ENCODE measurements at places on chromosomes 2 and 18.

DNA sequence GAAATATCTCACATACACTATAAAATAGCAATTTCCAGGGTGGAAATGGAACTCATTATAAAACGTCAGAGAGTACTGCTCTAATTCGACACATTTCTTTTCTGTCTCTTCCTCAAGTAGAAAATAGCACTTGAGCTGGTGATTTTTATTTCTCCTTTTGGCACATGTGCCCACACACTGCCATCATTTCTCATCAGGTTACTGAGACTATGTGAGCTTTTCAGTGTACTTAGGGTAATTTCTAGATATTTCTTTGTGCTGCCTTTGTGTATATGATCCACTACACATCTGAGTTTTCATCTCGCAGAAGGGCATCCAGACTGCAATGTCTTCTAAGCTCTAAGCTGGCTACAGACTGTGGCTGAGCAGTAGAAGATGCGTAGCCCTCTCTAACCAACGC is 62.1 kb upstream of the PGAP1 start:
- DNase-seq, result no peak

- no peak for DNase-seq
Measured at GRCh38 chr2:160278879-160279177, 78.8 kb upstream of the ITGB6 start.

- DNase-seq, result no peak
Measured at GRCh38 chr18:23137097-23137635, 1.9 kb downstream of the CABLES1 start.

- DNase-seq, result no peak
Measured at GRCh38 chr2:196511258-196512168, 128.0 kb upstream of the CCDC150 start.

GRCh38 chr2:95669441-95669991 is 77.7 kb downstream of the TRIM43 start:
- no peak for DNase-seq

GRCh38 chr2:113032737-113033136 is 19.9 kb downstream of the IL36B start:
- no peak for DNase-seq

DNA sequence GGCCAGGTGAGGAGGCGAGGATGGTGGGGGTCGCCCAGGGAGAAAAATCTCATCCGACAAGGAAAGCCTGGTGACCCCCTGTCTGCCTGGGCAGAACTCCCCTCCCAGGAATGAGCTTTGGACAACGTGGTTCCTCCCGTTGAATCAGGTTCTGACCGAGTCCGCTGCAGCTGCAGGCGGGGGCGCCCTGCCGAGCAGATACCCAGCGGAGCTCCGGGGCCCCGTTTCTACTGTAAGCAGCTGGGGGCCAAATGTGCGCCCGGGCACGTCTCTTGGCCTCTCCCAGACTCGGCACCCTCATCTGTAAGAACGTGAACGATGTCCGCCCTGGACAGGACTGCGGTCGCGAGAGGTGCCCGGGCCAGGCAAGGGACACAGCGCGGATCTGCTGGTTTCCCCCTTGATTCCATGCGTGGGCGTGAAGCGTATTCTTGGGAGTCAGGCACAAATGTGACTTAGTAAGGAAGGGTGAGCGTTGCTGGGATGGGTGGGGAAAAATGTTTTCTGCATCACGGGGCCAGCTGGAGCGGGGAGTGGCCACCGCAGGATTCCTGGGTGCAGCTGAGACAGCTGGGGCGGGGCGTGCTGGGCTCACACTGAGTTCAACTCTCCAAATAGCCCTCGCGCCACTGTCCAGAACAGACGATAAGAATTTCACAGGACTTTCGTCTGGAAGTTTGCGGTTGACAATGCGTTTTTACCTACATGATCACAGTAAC is 20.2 kb upstream of the TUBB6 start:
- DNase-seq, result peak; percentile 58

DNA sequence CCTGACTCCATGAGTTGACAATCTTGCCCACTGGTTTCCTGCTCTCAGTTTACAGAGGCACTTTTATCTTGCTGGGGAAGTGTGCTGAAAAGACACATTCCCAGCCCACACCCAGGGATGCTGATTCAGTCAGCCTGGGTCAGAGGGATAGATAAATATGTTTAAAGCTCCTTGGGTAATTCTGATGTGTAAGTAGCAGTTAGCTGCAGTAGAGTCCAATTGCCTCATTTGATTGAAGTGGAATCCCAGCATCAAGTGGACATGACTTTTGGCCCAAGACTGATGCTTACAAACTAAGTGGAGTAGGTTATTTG is 29.4 kb downstream of the PSD4 start:
- no peak for DNase-seq

DNA sequence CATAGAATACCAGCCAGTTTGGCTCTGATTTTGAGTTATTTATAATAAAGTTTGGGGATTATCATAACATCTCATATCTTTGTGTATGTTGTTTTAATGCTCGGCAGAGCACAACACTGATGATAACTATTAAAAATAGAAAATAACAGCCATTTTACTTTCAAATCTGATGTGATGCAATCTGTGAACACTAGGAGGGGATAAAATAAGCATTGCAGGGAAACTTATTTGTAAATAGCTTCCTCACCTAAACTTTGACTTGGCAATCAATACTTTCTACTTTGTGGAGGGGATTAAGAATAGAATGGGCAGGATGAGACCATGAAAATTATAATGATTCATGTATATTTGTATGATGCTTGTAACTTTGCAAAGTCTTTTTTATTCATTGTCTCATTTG is 54.4 kb downstream of the USP14 start:
- no peak for DNase-seq

DNA sequence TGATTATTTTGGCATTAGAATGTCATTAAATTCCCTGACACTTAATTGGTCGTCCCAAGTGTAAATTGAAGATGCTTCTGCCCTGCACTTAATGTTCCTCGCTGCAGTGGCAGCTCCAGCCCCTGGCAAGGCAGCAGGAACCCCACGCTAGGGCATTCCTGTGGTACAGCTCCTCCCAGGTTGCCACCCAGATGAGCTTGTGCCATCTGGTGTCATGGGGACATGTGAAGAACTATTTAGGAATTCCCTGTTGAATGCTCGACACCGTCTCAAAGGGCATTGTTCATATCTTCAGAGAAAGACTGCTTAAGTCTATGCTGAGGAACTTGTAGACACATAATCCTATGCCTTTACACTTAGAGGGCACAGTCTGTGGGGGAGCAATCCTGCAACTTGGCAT is 38.9 kb downstream of the BCL2L11 start:
- no peak for DNase-seq

DNA sequence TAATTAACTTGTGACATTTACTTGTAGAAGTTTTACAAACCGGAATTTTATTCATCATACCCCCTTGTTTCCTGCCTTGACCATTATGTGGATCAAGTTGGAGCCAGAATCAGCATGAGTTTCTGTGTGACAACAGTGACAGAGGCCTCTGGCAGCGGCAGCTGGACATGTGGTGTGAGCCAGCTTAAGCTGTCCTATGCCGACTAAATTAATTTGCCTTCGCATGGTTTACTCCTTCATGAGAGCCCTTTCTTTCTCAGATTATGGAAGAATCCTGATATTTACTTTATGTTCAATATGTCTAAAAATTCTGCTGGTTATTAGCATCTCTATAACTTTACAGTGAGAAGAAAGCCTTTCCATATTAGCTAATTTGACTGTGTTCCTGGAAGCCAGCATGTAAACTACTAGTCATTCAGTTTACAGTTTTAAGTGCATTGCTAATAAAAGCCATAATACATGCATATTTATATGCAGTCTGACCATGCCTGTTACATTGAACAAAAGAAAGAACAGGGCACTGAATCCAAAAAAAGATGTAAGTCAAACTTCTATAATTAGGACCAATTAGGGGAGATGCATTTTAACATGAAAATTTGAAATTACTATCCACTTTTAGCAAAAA is 495.8 kb upstream of the ACVR2A start:
- DNase-seq, result no peak

- peak; percentile 38 for DNase-seq
Measured at GRCh38 chr2:69973335-69973735, 11.9 kb upstream of the ASPRV1 start.

Data from AG09319 (cell line).